CD4-positive, alpha-beta T cell (primary cell): ENCODE measurements at places on chromosomes 16 and 17.

- no peaks in the 10 kb centered on the region for H3K36me3 ChIP-seq
- DNase-seq, result peak; percentile 43
- peak overlapping the region; percentile 73 for H3K27ac ChIP-seq
- H3K4me3 ChIP-seq, result peak overlapping the region; percentile 97
- H3K4me1 ChIP-seq, result peaks cover 69% of the 10 kb centered on the region
Measured at GRCh38 chr17:14301279-14302090, 604 bp downstream of the HS3ST3B1 start.

GRCh38 chr17:75317671-75318070 lies 28.4 kb upstream of the SLC25A19 start:
- H3K4me3 ChIP-seq, result no peak overlapping the region
- DNase-seq, result no peak
- peaks cover 6% of the 10 kb centered on the region for H3K4me1 ChIP-seq
- peaks cover 45% of the 10 kb centered on the region for H3K36me3 ChIP-seq
- no peaks in the 10 kb centered on the region for H3K27me3 ChIP-seq

DNA sequence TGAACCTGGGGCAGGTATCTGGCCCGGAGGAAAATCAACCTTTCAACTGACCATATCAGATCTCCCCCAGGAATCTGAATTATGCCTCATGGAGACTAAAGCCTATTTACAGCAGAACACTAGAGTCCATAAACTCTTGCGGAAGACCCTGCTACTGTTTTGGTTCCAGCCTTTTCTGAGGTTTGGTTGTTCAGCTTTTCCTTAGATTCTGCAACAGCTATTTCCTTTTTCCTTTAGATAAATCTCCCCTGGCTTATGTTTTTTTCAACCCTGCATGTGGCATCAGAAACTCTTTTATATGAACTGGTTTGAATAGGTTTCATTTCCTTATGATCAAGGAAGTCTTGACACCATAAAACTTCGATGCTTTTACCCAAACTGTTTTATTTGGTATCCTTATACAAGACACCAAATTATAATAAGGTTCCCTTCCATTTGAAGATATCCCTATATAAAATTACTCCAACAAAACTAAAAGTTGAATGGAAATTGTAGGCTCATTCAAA lies 13.1 kb downstream of the SPOP start:
- H3K36me3 ChIP-seq, result peaks cover 12% of the 10 kb centered on the region
- no peaks in the 10 kb centered on the region for H3K27me3 ChIP-seq
- H3K4me1 ChIP-seq, result peaks cover 14% of the 10 kb centered on the region
- H3K27ac ChIP-seq, result no peak overlapping the region
- no peak for DNase-seq

GRCh38 chr16:13429416-13429815 lies 490.5 kb upstream of the ERCC4 start:
- no peaks in the 10 kb centered on the region for H3K27me3 ChIP-seq
- H3K27ac ChIP-seq, result no peak overlapping the region
- DNase-seq, result no peak
- H3K36me3 ChIP-seq, result no peaks in the 10 kb centered on the region

DNA sequence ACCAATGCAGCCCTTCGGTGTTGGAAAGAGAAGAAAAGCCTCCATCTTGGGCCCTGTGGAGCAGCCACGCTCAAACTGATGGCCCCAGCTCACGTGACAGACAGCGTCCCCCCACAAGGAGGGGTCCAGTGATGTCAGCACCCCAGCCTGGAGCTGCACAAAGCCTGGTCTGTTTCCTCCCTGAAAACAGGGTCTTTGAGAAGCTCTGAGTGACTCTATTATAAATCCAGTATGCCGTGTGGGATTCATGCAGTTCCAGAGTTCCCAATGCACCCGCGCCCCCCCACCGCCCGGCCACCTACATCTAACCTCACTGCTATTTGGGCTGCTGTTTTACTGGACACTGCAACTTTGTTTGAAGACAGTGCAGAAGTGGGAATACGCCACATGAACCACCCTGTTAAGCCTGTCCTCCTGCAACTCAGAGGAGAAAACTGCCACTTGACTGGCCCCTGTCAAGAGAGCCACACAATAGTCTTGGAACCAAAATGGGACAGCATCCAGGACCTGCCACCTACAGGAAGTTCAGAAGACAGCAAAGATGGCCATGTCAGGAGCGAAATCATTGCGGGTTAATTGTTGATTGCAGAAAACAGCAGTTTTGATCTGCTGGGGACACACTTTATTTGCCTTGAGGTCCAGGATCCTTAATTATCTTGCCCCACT lies 33.1 kb downstream of the PMP22 start:
- no peak for DNase-seq
- H3K4me3 ChIP-seq, result no peak overlapping the region
- H3K27me3 ChIP-seq, result no peaks in the 10 kb centered on the region
- no peak overlapping the region for H3K27ac ChIP-seq
- H3K4me1 ChIP-seq, result peaks cover 6% of the 10 kb centered on the region

GRCh38 chr17:58264407-58265103 lies 16.2 kb downstream of the MPO start:
- no peaks in the 10 kb centered on the region for H3K36me3 ChIP-seq
- peaks cover 36% of the 10 kb centered on the region for H3K27me3 ChIP-seq
- H3K27ac ChIP-seq, result no peak overlapping the region
- no peak overlapping the region for H3K4me3 ChIP-seq
- DNase-seq, result no peak

DNA sequence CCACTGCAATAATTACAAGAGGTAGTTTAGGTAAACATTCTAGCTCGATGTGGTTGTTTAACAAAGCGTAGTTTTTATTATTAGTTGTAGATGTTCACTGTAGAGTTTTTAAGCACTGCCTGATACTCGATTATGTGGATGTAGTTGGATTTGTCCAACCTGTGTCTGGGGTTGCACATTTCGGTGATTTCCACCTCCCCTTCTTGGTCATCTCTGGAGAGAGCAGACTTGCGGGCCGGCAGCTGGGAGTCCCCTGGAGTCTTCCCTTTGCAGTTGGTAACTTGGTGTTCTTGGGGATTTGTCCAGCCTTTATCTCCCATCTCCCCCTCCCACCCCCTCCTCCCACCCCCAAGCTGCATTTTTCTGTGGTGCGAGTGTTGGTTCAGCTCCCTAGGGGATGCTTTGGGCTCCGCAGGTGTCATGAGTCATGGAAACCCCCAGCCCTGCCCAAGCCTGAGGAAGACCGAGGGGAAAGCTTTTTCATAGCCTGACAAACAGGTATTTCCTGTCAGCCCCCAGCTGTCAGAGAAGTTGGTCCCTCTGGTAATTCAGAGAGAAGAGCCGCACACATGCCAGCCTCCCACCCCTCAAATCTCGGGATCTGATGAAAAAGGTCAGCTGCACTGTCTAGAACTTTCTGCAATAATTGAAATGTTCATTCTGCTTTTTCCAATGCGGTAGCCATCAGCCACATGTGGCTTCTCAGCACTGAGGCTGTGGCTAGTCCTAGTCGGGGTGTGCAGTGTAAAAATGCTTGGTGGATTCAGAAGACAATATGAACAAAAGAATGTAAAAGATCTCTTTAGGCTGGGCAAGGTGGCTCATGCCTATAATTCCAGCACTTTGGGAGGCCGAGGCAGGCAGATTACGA lies 50.3 kb downstream of the KSR1 start:
- no peaks in the 10 kb centered on the region for H3K4me1 ChIP-seq
- H3K4me3 ChIP-seq, result no peak overlapping the region
- H3K27ac ChIP-seq, result no peak overlapping the region
- no peak for DNase-seq
